ENCODE measurements at places on chromosomes 4 and X.
A peak's percentile ranks its signal among the peaks of the same experiment; 100 is the strongest.

- H3K4me1 ChIP-seq: no peaks in the 10 kb centered on the region
- H3K27ac ChIP-seq: no peak overlapping the region
- no peak for DNase-seq
- no peak overlapping the region for H3K4me3 ChIP-seq
- no peaks in the 10 kb centered on the region for H3K27me3 ChIP-seq
Measured at GRCh38 chrX:120308558-120308957, 2.7 kb downstream of the TMEM255A start.

DNA sequence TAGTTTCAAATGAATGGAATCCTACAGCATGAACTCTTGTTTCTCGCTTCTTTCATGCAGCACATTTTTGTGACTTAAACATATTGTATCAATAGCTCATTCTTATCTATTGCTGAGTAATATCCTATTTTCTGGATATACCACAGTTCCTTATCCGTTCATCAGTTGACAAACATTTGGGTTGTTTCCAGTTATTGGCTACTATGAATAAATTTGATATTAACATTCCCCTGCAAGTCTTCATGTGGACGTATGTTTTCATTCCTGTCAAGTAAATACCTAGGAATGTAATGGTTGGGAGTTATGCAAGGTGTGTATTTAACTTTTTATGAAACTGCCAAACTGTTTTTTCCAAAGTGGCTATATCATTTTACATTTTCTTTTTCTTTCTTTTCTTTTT, 114.0 kb upstream of the SH3RF1 start:
- no peak overlapping the region for H3K4me3 ChIP-seq
- no peaks in the 10 kb centered on the region for H3K4me1 ChIP-seq
- H3K27ac ChIP-seq: no peak overlapping the region
- no peaks in the 10 kb centered on the region for H3K36me3 ChIP-seq
- H3K27me3 ChIP-seq: no peaks in the 10 kb centered on the region
- no peak for DNase-seq

- no peak for DNase-seq
- H3K36me3 ChIP-seq: no peaks in the 10 kb centered on the region
- no peak overlapping the region for H3K4me3 ChIP-seq
- H3K4me1 ChIP-seq: no peaks in the 10 kb centered on the region
Measured at GRCh38 chr4:37735578-37735977, 49.4 kb upstream of the RELL1 start.

DNA sequence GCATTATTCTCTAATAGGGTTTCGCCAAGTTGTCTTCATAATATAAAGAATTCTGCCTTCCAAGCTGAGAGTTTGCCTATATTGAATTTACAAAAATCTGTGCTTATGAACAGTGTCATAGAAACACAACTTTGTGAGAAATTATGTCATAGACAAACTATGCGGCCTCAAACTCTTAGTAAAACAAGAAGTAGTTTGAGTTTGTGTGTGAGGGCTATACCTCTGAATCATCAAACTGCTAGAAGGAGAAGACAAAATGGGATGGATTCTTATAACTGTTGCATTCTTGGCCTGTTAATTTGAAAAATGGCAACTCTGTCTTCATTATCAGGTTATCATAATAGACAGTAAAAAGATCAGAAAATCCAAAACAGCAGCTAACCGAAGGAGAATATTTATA, 46.1 kb upstream of the NAP1L5 start:
- peaks cover 10% of the 10 kb centered on the region for H3K36me3 ChIP-seq
- H3K27me3 ChIP-seq: no peaks in the 10 kb centered on the region
- DNase-seq: no peak
- H3K27ac ChIP-seq: no peak overlapping the region
- no peak overlapping the region for H3K4me3 ChIP-seq

DNA sequence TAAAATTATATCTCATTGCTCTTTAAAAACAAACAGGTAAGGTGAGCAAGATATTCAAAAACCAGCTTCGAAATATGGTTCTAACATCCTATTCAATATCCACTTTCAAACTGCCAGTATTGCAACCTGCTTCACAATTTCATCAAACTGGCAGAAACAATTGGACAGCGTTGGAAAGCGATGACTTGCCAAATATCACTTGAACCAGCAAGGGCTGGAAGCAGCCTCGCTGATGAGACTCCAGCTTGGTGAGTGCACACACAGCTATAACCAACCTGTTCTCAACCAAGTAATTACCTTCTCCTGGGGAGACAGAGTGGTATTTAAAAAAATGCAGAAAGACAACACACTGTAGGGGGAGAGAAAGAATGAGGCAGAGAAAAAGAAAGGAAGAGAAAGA, 155.8 kb upstream of the RAI2 start:
- H3K27me3 ChIP-seq: no peaks in the 10 kb centered on the region
- DNase-seq: no peak
- no peak overlapping the region for H3K4me3 ChIP-seq
- H3K4me1 ChIP-seq: no peaks in the 10 kb centered on the region
- no peak overlapping the region for H3K27ac ChIP-seq

GRCh38 chrX:153499876-153500275, 5.1 kb downstream of the BGN start:
- no peak for DNase-seq
- no peaks in the 10 kb centered on the region for H3K4me1 ChIP-seq
- H3K4me3 ChIP-seq: no peak overlapping the region
- no peak overlapping the region for H3K27ac ChIP-seq

DNA sequence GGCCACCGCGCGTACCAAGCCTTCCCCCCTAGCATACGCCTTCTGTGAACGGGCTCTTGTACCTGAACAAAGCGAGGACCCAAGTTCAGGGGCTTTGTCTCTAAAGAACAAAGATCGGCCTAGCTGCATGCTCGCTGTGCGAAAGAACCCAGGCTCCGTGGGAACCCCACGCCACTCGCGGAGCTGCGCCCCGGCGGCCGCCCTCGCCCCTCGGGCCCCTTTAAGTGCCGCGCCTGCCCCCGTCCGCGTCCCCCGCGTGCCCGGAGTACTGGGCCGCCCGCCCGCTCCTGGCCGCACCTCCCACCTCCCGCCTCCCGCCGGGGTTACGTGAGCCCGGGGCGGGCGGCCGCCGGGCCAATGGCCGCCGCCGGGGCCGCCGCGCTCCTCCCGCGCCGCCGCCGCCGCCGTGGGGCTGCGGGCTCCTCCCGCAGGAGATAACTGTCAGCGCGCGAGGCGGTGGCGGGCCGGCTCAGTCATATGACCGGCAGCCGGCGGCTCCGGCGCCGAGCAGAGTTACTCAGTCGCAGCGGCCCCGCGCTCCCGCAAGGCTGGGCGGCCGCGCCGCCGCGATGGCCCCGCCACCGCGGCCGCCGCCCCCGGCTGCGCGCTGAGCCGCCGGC, at the start of gene FNIP2:
Gene FNIP2, plus strand, starts transcription at position 472 of the 620 bp plus-strand sequence. CDS start 187 bp downstream, outside the sequence.
- H3K36me3 ChIP-seq: no peaks in the 10 kb centered on the region
- no peak within 1 kb of the TSS for H3K27ac ChIP-seq
- no peak within 1 kb of the TSS for H3K4me3 ChIP-seq
- no peaks in the 10 kb centered on the region for H3K27me3 ChIP-seq
- DNase-seq: no peak
- H3K4me1 ChIP-seq: no peaks in the 10 kb centered on the region

DNA sequence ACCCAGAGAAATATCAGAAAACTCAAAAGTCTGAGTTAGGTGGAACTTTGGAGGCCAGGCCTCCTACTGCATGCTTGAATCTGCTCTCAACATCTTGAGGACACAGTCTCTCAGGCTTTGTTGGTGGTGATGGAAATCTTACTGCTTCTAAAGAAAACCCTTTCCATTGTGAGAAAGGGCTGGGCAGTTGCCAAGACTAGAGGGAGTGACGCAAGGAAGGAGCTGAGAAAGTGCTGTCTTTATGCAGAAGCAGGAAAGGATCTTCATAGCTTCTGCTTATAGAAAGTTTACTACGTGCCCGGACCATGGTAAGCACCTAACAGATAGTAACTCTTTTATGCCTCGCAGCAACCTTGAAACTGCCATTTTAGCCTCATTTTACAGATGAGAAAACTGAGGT, 2.4 kb upstream of the CRMP1 start:
- no peak overlapping the region for H3K27ac ChIP-seq
- H3K4me1 ChIP-seq: no peaks in the 10 kb centered on the region
- no peak for DNase-seq
- no peaks in the 10 kb centered on the region for H3K27me3 ChIP-seq
- H3K36me3 ChIP-seq: no peaks in the 10 kb centered on the region
- no peak overlapping the region for H3K4me3 ChIP-seq

DNA sequence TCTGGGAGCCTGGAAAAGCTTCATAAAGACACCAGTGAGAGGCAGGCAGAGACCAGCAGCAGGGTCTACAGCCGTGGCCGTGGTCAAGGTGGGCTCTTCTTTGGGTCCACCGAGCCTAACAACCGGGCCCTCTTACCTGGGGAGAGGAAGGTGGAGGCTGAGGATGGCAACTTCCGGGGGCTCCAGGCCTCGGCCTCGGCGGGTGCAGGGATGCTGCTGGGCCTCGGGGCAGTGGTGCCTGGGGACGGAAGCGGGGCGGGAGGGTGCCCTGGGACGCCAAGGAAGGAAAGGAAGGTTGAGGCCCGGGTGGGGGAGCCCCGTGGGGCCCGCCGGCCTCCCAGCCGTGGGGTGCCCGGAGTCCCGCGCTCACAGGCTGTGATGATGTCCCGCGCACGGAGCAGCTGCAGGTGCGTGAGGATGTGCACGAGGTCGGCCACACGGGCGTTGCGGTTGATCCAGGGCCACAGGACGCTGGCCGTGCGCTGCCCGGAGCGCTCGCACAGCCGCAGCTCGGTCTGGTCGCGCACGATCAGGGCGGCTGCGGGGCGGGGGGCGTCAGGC, 561 bp downstream of the IRAK1 start:
- H3K27ac ChIP-seq: peak overlapping the region; percentile 90
- H3K4me3 ChIP-seq: peak overlapping the region; percentile 86
- peaks cover 31% of the 10 kb centered on the region for H3K4me1 ChIP-seq
- DNase-seq: peak; percentile 37
- peaks cover 39% of the 10 kb centered on the region for H3K36me3 ChIP-seq

All from DND-41 (cell line).